ENCODE measurements at places on chromosomes 3 and 15.

DNA sequence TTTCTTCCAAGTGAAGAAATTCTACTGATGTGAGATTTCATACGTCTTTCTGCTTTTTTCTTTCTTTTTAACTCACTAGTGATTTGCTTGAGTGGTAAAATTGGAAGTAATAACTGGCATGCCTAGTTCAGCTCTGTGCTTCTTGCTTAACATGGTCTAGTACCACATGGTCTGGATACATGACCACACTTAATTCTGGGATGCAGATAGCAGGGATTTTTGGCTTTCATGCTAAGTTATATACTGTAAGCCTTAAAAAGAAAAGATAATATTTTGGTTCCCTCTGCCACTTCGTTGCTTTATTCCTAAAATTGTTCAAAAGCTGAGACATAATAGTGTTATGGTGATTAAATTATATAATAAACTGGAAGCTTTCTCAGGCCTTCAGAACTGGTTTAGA lies 174.3 kb downstream of the OXSM start:
- no peak for DNase-seq

- DNase-seq = peak; percentile 90
Measured at GRCh38 chr3:120558771-120559241, 37.3 kb upstream of the NDUFB4 start.

DNA sequence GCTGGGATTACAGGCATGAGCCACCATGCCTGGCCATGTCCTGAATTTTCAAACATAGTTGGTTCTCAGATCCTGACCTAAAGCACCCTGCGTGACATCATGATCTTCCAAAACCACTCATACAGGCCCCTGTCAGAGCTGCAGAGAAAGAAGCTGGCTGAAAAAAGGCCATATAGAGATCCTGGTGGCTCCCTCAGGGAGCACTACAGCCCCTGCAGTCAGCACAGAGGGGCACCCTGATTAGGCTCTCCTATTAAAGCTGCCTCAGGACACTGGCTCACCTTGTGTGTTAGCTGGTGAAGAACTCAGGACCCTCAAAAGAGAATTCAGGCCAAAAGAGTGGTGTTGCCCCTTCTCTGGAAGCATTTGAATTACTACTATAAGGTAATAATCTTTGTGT lies 249.7 kb upstream of the MCTP2 start:
- no peak for DNase-seq

DNA sequence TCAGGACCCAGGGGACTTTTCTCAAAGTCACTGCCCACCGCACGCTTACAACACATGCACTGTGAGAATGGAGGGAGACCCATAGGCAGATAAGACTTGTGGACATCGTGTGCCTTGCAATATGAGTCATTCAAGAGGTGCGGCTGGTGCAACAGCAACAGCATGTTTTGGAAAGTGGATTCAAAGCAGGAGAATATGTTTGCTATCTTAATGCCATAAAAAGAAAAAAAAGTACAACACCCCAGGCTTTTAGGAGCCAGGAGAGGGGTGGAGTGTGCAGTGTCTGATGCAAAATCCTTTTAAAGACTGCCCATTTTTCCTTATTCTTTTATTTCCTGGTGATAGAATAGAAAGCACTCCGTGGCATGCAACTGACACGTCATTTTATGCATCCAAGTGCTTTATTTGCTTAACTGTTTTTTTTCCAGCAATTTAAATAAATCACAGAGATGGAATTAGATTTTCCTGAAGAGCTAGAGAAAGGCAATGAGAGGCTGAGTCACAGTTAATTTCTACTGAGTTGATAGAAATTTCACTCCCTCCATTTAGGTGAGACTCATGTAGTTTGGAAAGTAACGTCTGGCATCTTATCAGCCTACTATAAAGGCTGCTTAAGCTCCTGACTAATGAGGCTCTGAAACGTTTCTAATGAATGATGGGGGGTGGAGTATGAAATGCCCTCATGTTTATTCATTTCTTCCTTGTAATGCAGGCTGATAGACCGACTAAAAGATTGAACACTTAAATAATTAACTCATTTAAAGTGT lies 96.4 kb downstream of the NSUN3 start:
- no peak for DNase-seq

DNA sequence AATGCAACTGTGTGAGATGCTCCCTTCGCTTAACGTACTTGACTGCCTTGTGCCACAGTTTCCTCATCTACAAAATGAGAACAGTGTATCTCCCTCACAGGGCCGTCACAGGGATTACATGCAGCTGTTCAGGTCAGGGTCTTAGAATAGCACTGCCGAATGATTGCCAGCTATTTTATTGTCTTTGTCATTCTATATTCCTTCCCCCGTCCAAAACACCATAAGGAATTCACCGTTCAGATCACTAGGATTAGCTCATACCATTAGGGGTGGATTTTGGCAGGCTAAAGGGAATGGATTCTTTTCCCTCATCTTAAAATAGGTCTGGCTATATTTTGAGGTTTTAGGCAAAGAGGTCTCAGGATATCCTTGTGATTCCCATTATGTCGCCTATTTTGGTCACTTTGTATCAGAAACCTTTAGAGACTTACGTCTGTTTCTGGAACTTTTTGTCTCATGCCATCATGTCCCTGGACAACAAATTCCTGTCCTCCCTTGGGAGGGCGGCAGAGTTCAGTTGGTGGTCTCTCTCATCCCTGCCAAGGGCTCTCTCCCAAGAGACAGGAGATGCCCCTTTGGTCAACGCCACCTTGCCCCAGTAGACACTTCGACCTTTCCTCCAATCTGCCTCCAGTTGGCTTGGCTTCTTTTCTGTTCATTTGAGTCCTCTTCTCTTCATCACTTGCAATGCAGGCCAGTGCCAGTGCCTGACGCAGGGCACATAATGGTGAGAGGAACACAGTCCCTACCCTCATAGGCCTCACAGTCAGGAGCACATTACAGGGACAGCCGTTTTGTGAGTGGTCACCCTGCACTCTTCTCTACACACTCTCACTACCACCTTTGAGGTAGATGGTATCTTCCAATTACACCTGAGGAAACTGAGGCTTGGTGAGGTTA lies 171.6 kb upstream of the BHLHE40 start:
- no peak for DNase-seq

DNA sequence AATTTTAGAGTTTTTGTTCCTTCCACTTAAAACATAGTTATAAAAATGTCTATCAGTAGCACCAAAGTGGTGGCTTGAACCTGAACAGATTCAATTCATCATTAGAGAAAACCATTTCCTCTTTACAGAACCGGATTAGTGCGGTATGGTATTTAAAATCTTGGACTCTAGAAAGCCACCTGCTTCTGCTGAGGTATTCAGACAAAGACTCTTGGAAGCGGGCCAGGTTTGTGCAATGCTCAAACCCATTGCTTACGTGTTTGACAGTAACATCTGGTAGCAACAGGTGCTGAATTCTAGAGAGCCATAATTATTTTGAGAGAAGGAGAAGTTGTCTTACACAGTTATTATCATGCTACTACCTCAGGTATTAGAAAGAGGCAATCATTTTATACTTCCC lies 290.5 kb downstream of the NAALADL2 start:
- DNase-seq = peak; percentile 75

GRCh38 chr3:193342551-193342950 lies 36.0 kb downstream of the ATP13A5 start:
- DNase-seq = no peak

GRCh38 chr15:23565395-23566070 lies at the start of gene MKRN3:
MKRN3 (plus strand) TSS chr15:23565674; CDS start chr15:23565783, 109 bp downstream.
- DNase-seq = no peak

All from right lobe of liver (tissue), 6 donors.